ENCODE measurements at places on chromosomes 4 and X.

DNA sequence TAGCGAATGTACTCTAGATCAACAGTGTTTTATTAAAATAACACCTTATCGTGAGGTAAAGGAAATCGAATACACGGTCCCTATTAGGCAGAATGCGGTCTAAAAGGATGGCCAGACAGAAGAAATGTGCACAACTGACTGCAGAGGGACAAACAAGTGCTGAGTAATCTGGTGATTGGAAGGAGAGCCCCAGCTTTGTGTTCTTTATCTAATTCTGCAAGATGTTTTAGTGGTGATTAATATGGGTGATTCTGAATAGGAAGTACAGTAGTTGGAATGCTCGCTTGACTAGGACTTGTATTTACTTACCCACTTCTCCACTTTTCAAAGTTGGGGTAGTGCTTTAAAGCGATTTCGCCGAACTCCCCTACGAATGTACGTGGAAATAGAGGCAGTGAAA is 1.2 kb downstream of the WDR44 start:
- DNase-seq, result no peak

- DNase-seq, result no peak
These were observed 56.4 kb upstream of the DRP2 start for GRCh38 chrX:101163166-101163565.

GRCh38 chr4:41304221-41304620 is 47.5 kb downstream of the UCHL1 start:
- no peak for DNase-seq

DNA sequence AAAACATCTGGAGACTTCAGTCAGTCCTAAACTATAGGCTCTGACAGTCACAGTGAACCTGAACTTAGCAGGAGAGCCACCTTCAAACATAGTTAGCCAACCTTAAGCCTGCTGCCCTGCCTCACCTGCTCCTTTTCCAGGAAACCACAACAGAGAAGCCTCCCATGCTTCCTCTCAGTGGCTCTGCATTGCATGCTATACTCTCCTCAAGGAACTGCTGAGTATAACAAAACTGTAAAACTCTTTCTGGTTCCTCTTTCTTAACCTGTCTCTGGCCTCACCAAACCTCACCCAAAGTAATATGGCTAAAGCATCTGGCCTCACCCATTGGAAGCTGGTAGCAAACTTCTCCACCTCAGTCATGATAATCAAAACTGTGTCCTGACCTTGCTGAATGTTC is 122.1 kb downstream of the ANKRD50 start:
- no peak for DNase-seq

- DNase-seq, result no peak
These were observed 151.9 kb downstream of the TTC29 start for GRCh38 chr4:146793727-146794126.

- DNase-seq, result no peak
These were observed 161.5 kb downstream of the PPARGC1A start for GRCh38 chr4:23728393-23728792.

GRCh38 chr4:82213485-82214417 is 160.0 kb downstream of the HNRNPD start:
- DNase-seq, result no peak

DNA sequence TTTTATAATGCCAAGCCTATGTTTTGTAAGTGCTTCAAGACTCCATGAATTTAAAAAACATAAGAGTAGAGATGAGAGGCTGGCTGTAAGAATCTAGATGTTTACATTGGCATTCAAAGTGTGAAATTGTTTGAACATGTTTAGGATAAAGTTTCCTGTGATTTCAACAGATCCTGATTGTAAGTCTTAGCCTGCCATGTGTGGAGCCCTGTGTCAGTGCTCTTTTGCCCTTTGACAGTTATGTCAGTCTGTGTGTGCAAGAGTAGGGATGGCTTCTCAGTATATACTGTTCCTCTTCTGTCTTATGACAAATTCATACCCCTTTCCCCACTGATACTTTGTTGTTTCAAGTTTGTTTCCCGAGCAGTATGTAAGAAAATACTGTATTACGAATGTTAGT is 68.2 kb downstream of the USP9X start:
- DNase-seq, result no peak

DNA sequence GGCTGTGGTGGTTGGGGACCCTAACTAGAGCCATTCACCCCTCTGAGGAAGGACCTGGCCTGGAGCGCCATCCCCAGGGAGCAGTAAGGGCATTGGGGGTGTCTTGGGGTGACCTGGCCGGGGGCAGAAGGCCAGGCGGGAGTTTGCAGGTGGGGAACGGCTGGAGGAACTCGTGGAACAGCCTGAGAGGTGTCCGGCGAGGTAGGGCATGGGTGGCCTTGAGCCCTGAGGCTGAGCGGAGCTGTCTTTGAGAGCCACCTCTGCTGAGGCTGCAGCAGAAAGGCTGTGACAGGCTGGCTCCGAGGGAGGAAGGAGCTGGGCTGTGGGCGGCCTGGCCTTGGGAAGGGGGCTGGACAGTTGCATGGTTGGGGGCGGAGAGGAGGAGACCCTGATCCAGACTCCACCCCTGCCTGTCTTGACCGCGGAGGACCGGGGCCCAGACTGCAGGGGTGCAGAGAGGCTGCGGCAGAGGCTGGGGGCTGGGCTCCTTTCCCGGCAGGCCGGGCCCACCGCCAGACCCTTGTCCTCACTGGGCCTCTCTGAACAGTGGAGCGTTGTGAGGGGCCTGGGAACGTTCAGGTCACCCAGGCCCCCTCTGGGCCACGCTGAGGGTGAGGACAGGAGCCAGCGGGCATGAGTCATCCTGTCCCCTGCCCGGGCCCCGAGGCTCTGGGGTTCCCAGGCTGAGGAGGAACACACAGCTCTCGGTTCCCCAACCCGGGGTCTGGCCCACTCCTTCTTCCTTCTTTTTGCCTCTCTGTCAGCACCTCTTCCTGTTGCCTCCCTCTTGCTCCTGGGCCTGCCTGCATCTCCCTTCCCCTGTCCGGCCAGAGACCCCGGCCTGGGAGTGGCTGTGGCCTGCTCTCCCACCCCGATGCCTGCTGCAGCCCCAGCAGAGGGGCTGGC is 8.1 kb downstream of the SH3BP2 start:
- no peak for DNase-seq

DNA sequence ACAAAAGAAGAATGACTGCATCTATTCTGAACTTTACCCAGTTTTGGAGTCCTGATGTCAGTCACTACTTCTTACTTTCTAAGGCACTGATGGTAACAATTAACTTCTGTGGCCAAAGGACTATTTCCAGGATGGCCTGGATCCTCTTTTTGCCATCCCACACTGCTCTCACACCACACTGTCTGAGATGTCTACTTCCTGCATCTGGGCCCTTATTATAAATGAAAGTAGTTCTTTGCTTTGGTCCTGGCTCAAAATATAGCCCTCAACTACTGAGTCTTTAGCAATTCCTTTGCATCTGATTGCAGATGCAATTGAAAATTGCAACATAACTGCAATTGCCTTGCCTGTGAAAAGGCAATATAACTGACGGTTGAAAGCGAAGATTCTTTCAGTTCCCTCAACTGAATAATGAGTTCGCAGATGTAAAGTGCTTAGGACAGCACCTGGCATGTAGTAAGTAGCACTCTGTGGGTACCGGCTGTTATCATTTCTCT is 44.2 kb downstream of the COQ2 start:
- no peak for DNase-seq

- DNase-seq, result no peak
These were observed 677.3 kb downstream of the FSTL5 start for GRCh38 chr4:161486461-161486860.

DNA sequence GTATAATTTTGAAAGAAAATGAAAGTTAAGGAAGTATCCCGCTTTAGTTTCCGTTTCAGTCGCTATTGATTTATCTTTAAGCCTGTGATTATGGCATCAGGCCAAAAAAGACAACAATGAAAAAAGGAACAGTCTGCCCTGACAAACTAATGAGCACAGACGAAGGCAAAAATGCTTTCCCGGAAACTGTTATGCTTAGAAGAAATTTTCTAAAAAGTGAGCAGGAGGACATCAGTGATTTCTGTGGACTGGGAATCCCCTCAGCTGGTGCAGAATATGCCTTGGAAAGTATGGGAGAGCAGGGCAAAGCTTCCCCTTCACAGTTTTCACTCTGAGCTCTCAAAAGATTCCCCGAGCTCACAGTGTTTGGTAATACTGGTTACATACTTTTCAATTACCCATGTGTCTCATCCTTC is 5.1 kb upstream of the CXCL10 start:
- no peak for DNase-seq

DNA sequence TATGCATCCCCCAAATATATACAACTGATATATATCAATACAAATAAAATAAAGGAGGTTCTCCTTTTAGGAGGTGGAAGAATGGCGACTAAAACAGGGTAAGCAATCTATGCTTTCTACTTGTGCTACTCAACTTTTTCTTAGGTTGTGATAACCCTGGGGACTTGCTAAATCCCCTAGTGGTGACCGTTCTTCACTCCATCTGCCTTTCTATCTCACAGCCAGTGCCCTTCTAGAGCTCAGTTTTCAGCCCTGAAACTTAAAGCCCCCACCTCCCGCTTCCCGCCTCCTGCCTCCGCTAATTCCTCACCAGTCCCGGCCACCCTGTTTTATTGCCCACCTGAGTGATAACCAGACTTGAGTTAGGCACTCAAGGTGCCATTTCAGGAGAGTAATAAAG is 15.5 kb upstream of the ESX1 start:
- no peak for DNase-seq

GRCh38 chr4:173538909-173539445 is 8.9 kb upstream of the HAND2 start:
- no peak for DNase-seq

DNA sequence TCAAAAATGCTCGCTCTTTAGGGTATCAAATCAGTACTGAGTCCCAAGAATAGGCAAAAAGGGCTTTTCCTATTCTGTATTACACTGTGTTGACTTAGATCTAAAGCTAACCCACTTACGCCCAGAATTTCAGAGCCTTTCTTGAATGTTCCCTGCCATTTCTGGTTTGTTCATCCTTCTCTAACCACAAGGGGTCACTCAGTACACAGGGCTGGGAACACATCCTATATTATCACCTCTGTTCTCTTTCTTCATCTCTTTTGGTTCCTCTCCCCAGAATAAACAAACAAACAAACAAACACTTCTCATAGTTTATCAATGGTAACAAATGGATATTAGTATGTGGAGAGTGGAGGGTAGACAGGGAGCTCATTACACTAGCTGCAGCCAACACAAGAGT is 25.5 kb upstream of the MORC4 start:
- no peak for DNase-seq

- no peak for DNase-seq
These were observed 44.8 kb upstream of the PRSS12 start for GRCh38 chr4:118397623-118397979.

- DNase-seq, result no peak
These were observed 27.8 kb downstream of the SNX25 start for GRCh38 chr4:185237175-185237574.

DNA sequence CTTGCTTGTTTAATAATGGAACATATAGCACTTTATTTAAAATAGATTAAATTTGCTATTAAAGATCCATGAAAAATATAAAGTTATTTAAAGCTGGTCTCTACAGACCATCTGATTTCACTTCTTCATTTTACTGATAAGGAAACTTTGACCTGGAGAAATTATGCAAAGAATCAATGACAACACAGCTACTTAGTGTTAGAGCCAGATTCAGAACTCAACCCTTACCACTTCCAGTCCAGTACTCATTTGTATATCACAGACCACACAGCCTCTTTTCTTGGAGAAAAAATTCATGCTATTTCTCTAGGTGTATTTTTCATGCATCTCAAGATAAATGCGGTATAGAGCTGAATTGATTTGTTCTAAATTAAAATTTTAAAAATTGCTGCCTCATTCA is 34.0 kb downstream of the WDFY3 start:
- DNase-seq, result no peak

- DNase-seq, result no peak
These were observed 13.0 kb downstream of the RBMX start for GRCh38 chrX:136867518-136867917.

GRCh38 chr4:83013420-83013867 is 2.8 kb upstream of the LIN54 start:
- DNase-seq, result no peak

DNA sequence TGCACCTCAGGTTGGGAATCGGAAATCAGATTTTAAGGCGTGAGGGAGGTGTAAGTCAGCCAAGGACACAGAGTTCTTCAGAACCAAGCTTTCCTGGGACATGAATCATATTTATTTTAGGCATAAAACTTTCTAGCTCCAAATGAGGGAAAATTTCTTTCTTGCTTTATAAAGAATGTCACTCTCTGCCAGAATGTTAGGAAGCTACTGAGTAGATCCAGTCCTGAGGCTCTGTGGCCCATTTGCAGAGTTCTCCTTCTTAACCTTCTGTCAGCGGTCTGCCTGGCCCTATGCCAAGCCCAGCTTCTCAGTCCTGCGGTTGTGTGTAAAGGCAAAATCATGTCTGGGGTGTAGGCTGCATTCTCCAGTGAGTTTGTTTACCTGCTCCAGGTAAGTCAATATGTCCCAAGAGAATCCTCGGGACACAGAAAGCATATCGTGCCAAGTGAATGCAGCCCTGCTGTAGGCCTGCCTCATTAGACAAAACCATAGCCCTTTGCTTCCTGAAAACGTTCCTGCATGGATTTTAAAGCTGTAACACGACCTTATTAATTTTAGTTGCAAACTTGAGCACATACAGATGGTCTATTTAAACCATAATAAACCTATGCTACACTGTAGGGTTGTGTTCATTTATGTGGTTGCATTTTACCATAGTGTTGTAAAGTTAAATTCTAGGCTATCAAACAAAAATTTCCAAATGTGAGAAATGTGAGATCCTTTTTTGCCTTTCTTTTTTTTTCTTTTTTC is 29.2 kb upstream of the CCNI start:
- no peak for DNase-seq

GRCh38 chr4:87211249-87211952 is 9.0 kb downstream of the KLHL8 start:
- no peak for DNase-seq

GRCh38 chrX:115400960-115401359 is 111.4 kb downstream of the LUZP4 start:
- DNase-seq, result no peak

DNA sequence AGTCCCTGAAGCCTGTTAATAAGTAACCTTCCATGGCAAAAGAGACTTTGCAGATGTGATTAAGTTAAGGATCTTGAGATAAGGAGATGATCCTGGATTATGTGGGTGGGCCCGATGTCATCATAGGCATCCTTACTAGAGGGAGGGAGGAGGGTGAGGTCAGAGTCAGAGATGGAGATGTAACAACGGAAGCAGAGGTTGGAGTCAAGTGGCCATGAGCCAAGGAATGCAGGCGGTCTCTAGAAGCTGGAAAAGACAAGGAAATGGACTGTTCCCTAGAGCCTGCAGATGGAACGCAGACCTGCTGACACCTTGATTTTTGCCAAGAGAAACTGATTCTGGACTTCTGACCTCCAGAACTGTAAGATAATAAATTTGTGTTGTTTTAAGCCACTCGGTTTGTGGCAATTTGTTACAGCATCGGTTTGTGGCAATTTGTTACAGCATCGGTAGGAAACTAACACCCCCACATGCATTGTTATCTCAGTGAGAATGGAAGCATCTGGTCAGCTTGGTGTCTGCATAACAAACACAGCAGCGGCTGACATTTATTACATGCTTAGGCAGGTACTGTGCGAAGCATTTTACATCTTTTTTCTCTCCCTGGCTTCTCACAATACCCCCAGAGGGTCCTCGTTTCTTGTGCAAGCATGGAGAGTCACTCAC is 55.6 kb downstream of the CLDN34 start:
- no peak for DNase-seq

GRCh38 chr4:159284733-159285132 is 181.9 kb downstream of the RAPGEF2 start:
- no peak for DNase-seq

- no peak for DNase-seq
These were observed 24.6 kb downstream of the VSIG4 start for GRCh38 chrX:66015152-66015831.

GRCh38 chr4:84973856-84974255 is 7.4 kb upstream of the WDFY3 start:
- DNase-seq, result no peak

Data from activated T-cell treated with anti-CD3 and anti-CD28 coated beads for 1 hour (primary cell).